ENCODE measurements at places on chromosomes 7 and 10.

GRCh38 chr7:131244259-131244852 is 83.3 kb upstream of the MKLN1 start:
- DNase-seq: no peak

DNA sequence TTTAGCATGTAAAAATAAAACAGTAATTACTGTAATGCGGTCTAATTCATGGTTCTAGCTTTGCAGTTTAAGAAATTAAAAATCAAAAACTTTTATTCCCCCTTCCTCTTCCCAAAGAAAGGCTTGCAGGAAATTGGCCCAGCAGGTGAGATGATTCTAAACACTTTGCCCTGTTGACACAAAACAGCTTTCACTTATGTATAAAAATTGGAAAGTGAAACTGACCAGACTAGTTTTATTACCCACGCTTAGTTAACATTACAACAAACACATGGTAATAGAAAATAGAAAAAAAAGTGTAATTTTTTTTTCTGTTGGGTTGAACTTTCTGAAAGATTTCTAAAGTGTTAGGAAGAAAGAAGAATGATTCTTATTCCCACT is 1.2 kb upstream of the CCDC6 start:
- DNase-seq: no peak

- no peak for DNase-seq
Observed at GRCh38 chr10:84176836-84177474, 3.4 kb downstream of the GPR15LG start.

DNA sequence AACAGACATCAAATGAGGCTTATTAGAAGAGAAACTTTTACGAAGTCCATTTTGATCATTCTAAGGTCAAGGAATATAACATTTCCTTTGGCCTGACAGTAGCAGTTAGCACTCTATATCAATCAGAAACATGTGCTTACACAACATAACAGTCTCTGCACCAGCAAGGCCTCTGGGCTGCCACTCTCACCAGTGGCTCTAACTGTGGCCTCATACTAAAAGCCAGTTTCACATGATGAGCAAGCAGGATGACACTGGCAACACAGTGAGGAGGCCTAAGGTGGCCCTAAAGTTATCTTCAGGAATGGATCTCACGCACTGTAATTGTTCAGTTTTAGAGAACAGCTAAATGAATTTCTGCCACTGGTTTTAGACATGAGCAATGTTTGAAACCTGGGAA is 126.8 kb downstream of the COBL start:
- DNase-seq: no peak

GRCh38 chr7:151690606-151691005 is 170.9 kb upstream of the RHEB start:
- DNase-seq: no peak

GRCh38 chr10:117216611-117217195 is 19.4 kb downstream of the KCNK18 start:
- DNase-seq: peak; percentile 55

- no peak for DNase-seq
Observed at GRCh38 chr10:70733051-70733450, 52.1 kb downstream of the TBATA start.

- peak; percentile 70 for DNase-seq
Observed at GRCh38 chr7:23490357-23491135, 20.3 kb upstream of the IGF2BP3 start.

- DNase-seq: peak; percentile 53
Observed at GRCh38 chr7:100694098-100694745, at the start of gene GIGYF1. GIGYF1 (minus strand) TSS chr7:100694250; CDS start chr7:100688238, 6,012 bp downstream.
